ENCODE measurements at places on chromosomes 7 and 10.

- no peak for DNase-seq
Measured at GRCh38 chr10:99524050-99524666, 8.6 kb upstream of the NKX2-3 start.

- DNase-seq = no peak
Measured at GRCh38 chr7:91883676-91884362, 3.3 kb upstream of the MTERF1 start.

- no peak for DNase-seq
Measured at GRCh38 chr10:29543715-29544114, 91.1 kb downstream of the SVIL start.

DNA sequence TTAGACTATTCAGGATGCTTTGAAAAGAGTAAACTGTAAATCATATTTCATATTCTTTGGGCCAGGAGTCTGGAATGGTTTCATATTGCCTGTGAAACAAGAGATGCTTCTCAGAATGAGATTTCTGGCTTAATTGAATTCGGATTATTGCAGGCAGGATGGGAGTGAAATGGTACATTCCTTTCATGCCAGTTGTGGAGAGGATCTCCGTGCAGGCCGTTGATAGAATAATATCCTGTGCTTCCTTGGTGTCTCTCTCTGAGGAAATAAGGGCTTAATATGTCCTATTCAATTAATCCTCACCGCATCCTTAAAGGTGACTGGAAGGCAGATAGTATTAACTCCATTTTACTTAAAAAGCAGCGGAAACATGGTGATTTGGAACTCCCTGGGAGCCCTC, 56.6 kb downstream of the CUX1 start:
- no peak for DNase-seq

DNA sequence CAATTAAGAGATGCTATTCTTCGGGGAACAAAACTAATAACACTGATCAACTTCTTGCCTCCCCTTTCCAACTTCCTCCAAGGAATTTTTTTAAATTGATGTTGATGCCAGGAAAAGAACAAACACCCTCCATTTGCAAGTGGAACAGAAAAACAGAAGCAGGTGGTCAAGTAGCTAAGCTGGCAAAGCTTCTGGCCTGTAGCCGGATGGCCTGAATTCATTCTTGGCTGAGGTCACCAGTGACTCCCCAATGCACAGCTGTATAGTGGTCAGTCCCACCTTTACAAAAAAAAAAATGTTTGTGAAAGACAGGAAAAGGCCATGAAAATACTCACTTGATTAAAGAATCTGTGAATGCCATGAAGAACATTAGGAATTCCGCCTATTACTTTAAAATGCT, 39.1 kb downstream of the DOCK4 start:
- DNase-seq = no peak

DNA sequence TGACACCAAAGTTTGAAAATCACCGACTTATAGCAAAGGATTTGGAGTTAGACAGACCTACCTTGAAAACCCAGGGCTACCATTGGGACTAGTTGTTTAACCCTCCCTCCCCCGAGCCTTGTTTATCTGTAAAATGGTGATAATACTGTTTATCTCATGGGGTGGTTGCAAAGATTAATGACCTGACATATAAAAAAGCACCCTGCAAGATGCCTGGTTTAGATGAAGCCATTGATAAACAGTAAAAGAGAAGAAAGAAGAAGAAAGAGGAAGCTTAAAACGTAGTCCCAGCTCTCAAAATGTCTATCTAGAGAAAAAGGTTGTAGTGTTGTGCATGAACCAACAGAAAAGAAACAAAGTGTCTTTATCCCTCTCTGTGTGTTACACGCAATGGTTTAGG, 145.7 kb downstream of the FGFR2 start:
- DNase-seq = no peak

DNA sequence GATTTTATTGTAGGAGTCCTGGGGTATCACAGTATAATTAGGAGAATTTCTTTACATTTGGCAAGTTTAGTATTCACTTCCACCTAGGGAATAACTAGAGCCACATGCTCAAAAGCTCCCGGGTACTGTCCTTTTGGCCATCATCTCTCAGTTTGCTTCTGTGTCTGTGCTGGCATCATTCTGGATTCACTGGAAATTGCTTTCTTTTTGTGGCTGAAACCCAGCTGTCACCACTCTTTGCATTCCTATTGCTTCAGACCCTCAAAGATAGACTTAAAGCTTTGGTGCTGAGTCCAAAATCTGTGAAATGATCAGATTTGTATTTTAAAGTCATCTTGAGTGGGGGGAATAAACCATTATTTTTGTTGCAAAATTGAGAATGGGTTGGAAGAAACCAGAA, 8.9 kb downstream of the SDK1 start:
- no peak for DNase-seq

DNA sequence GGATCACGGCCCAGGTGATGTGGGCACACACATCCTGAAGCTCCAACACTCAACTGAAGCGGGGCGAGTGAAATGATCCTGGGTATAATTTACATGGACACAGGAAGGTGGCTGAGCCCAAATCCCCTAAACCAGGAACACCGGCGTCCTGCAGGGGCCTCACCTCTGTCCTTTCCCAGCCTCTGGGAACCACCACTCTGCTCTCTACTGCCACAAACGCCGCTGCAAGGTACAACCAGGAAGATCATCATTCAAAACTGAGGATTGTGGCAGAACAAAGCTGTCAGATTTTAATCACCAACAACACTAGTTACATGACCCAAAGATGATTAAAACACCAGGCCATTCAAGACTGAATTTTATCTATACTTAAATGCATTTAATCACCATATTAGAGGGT, 104.0 kb downstream of the DIP2C start:
- DNase-seq = no peak

- DNase-seq = no peak
Measured at GRCh38 chr10:116329153-116329552, 4.9 kb downstream of the CCDC172 start.

DNA sequence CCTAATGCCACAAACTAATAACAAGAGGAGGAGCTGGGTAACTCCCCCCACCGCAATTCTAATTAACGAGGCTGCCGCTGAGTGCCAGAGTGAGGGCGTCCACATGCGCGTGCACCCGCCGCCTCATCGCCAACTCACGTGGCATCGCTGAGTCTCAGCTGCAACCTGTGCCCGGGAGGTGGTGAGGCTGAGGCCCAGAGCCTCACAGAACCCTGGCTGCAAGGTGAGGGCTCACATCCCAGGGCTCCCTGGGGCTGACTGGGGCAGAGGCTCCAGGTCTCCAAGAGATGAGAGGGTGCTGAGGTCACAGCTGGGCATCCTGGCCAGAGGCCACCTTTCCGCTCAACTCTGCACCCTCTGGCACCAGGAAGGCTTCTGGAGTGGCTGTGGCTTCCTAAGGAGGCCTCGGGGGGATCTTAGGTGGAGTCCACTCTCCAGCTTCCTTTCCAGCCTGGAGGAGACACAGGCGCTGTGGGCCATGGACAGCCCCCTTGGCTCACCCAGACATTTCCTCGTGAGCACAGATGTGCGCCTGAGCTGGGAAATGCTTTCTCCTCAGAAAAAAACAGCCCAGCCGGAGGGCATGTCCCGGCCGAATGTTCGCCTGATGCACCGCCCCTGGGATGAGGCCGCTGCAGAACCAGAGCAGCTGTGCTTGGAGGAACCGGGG, 242.6 kb downstream of the MAD1L1 start:
- no peak for DNase-seq

DNA sequence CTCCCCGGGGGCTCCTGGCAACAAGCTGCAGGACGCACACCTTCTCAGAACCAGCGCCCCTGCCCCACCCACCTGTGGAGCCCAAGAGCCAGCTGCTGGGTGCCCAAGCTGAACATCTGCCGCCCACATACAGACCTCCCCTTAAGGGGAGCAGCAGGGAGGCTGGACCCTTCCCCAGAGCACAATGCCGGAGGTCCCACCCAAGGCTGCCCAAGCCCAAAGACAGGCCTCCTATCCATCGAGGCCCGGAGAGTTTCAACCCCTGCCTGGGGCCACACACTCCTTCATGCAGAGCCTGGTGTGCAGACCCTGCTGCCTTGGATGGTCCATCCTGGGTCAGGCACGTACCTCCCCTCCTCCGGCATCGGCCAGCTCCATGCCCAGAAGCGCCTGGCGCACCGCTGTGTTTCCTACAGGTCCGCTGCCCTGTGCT, 48.7 kb downstream of the VIPR2 start:
- DNase-seq = no peak

DNA sequence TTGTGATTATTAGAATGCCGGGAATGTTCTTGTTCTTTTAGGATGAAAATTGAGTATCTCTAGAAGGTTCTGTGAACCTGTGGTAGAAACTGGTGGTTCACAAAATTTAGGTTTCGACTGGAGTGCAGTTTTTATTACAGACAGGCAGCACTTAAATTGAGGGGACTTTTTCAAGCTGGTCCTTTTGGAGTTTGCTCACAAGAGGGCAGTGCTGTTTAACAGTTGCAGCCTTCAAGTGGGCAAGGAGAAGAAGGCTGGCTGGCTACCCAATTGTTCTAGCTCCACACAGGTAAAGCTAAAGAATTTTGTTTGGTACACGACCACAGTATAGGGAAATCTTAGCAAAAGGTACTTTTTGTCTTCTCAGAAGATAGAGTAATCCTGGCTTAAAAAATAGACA, 233.6 kb downstream of the SNX13 start:
- DNase-seq = no peak

GRCh38 chr10:123146894-123147634, 872 bp upstream of the HMX2 start:
- no peak for DNase-seq

- DNase-seq = no peak
Measured at GRCh38 chr7:44244282-44244681, 43.5 kb downstream of the YKT6 start.

- no peak for DNase-seq
Measured at GRCh38 chr7:84916161-84916560, 270.7 kb downstream of the SEMA3D start.

DNA sequence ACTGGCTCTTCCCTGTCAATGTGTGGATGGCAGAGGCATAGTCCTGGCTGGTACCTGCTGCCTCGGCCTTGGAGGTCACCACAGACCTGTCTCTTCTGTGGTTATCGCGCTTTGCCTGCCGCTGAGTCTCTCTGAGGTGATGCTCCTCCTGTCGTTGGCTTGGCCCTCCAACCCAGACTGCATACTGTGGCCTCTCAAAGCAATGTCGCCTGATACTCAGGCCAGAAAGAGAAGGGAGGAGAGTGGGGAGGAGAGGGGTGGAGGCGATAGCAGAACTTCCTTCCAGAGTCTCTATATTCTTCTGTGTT, 133.2 kb upstream of the KCNMA1 start:
- no peak for DNase-seq

DNA sequence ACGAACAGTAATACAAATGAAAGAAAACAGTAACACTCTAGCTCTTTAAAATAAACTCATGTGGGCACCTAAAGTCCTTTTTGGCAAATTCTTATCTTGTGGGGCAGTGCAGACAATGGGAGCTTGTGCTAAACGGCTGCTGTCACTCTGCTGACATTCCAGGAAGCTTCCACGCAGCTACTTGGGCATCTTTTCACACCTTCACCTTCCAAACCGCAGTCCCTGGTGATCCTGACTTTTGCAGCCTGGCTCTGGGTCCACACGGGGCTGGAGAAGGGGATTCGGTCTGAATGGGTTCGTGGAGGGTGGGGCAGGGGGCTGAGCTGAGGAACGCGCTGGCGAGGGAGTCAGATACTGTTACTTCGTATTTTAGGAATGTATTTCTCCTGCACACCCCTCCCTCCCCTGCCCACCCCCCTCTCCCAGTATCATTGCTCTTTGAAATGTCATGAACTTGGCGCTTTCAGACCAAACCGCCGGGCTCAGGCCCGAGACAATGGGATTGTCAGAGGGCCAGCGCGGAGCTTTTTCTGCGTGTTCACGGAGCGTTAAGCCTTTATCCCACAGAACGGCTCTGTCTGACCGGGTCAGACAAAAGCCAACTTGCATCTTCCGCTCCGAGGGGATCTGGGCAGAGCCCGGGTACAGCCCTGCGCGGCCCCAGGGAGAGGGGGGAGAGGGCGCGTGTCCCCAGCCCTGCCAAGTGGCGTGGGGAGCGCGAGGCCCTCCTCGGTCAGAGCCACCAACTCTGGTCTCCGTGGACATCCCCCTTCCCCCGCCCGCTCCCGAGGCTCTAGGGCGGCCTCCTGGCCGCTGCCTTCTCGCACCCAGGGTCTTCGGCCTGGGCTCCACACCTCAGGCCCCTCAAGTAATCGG, 76.7 kb upstream of the EN2 start:
- DNase-seq = no peak

- no peak for DNase-seq
Measured at GRCh38 chr7:113172726-113173125, 54.4 kb upstream of the SMIM30 start.

GRCh38 chr7:104960741-104961448, 53.1 kb upstream of the KMT2E start:
- DNase-seq = no peak

DNA sequence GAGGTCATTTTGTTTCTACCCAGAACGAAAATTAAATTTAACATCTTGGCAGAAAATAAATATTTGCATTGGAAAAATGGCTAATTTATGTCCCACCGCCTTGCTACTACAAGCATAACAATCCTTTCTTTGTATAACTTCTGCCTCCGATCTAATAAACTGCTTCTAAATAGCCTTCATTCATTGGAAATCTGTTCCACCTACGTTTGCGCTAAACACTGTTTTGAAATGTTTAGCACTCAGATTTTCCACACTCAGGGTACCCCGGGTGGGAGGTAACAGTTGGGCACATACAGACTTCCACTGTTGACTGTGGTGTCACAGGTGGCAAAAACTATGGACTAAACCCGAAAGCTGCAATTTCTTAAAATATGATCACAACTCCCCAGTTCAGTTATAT, 96.4 kb downstream of the FGFR2 start:
- DNase-seq = no peak

GRCh38 chr7:43878867-43879266, 9.6 kb upstream of the MRPS24 start:
- DNase-seq = no peak

DNA sequence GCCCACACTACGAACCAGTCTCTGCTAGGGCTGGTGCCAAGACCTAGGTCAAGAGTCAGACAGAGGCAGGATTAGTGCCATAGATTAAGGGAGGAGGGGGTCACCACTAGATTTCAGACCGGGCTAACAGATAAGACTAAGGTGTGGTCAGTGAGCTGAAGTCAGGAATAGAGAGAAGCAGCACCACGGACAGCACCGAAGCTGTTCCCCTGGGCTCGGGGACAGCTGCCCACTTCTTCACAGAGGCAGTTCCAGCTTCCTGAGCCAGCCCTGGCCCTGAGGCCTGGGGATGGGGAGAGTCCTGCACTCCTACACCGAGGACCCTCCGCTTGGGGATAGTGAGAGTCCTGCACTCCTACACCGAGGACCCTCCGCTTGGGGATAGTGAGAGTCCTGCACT, 11.2 kb upstream of the JAKMIP3 start:
- no peak for DNase-seq

- no peak for DNase-seq
Measured at GRCh38 chr7:86790383-86790782, 146.7 kb downstream of the GRM3 start.

GRCh38 chr10:79397575-79398303, 47.7 kb downstream of the ZCCHC24 start:
- no peak for DNase-seq

All from vagina (tissue), 2 donors.